Left colon (tissue), 2 donors: ENCODE measurements at places on chromosomes 7 and 10. TPM values are rescaled to one million over a fixed set of nuclear protein-coding genes. Genes with fewer than 3 reads are reported as not detected.

DNA sequence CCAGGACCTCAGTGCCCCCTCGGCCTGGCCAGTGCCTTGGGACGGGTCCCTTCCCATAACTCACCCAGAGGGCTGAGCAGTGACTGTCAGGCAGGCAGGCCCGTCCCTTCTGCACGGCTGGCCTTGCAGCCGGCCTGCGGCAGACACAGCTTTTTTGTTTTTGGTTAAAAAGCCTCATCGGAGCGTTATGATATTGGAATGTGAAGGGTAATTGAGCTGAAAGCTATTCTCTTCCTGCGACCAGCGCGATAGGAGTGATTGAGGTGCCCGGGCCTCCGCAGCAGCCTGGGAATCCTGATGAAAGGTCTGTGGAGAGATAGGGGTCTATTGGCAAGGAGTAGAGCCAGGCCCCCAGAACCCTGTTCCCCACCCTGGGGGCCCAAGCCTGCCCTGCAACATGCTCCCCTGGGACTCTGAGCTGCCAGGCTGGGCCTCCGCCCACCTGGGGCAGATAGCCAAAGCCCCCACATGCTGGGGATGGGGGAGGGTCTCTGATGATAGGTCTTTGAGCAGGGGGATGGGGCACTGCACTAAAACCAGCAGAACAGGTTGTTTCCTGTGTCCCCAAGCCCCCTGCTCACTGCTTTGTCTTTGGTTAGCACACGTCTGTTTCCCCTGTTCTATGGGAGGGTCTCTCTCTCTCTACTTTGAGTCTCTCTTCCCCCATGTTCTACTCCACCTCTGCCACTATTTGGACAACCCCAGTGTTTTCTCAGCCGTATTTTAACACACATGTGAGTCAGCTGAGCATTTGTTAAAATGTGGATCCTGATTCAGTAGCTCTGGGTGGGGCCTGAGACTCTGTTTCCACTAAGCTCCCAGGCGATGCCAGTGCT is 131.9 kb downstream of the CDH23 start:
- no peak for DNase-seq

GRCh38 chr10:71259815-71260501 is 47.6 kb downstream of the UNC5B start:
- peak; percentile 80 for DNase-seq

- DNase-seq = no peak
Observed at GRCh38 chr7:37481722-37482288, 33.1 kb upstream of the ELMO1 start.

GRCh38 chr10:69663369-69663947 is 33.4 kb downstream of the FAM241B start:
- DNase-seq = no peak

- no peak for DNase-seq
Observed at GRCh38 chr7:27999829-28000228, 180.8 kb downstream of the JAZF1 start.

DNA sequence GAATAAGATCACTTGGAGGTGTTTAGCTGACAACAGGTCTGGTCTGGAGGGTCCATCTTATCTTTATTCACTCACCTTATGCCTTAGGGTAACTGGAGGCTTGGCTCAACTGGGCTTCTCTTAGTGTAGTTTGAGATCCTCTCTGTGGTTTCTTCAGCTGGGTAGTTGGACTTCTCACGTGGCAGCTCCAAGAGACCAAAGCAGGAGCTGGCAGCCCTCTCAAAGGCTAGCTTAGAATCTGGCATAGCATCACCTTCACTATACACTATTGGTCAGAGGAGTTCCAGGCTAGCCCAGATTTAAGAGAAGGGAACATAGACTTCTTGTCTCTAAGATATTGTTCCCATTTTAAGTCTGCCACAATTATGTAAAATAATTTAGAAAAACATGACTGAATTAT is 16.4 kb downstream of the ADK start:
- no peak for DNase-seq

- DNase-seq = no peak
Observed at GRCh38 chr7:152035817-152036216, 10.3 kb downstream of the GALNT11 start.

DNA sequence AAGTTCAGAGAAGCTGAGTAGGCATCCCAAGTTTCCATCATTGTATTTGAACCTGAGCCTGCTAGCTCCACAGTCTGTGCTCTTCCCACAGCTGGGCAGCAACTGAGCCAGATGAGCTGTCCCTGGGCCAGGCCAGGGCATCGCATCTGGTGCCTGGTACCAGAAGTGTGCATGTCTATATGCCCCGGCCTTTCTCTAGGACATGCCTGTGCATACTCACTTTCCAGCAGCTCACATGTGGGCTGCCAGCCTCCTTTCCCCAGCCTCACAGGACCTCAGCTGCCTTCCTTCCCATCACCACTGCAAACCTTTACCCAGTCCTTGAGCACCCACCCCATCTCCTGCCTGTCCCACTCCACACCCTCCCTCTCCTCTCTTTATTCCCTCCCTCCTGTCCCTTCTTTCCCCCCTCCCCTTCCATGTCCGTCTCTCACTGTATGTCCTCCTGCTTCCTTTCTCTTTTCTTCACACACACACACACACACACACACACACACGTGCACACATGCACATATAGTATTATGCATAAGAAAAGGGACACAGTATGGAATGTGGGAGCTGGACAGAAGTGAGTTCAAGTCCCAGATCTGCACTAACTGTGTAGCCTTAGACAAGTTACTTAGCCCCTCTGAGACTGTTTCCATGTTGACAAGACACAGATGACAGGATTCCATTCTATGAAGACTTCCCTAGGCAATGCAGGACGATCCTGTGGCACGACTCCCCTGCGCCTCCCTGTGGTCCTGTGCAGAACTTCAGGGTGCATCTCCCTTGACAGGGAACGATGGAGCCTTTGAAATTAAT is 10.9 kb downstream of the CDHR1 start:
- DNase-seq = no peak

DNA sequence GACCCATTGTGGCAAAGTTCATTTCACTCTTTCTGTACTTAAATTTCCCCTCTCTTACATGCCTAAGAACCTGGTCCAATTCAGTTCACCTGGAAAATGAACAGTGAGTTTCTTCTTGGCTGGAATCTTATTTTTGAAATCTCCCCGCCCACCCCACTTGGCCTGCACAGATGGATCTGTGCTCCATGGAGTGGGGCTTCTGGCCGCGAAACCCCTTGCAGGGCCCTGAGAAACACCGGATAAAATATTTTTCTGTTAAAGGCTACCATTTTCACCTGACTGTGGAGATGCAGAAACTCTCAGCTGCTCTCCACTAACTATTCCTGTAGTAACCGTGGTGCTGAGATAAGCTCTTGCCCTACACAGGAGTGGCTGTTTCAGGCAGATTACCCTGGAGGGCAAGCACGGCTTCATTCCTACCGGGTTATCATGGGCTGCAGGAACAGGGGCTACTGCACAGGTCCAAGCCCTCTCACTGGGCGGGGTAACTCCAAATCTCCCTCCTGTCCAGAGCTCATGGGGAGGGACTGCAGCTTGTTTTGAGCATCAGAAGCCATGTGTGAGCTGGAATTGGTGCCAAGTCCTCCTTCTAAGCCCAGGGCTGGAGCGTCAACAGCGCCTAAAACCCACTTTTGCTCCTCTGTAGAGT is 118.9 kb downstream of the PRPF18 start:
- DNase-seq = no peak

GRCh38 chr7:104127204-104127603 is 80.6 kb downstream of the ORC5 start:
- no peak for DNase-seq

GRCh38 chr7:13262929-13263530 is 575.6 kb downstream of the ARL4A start:
- no peak for DNase-seq

DNA sequence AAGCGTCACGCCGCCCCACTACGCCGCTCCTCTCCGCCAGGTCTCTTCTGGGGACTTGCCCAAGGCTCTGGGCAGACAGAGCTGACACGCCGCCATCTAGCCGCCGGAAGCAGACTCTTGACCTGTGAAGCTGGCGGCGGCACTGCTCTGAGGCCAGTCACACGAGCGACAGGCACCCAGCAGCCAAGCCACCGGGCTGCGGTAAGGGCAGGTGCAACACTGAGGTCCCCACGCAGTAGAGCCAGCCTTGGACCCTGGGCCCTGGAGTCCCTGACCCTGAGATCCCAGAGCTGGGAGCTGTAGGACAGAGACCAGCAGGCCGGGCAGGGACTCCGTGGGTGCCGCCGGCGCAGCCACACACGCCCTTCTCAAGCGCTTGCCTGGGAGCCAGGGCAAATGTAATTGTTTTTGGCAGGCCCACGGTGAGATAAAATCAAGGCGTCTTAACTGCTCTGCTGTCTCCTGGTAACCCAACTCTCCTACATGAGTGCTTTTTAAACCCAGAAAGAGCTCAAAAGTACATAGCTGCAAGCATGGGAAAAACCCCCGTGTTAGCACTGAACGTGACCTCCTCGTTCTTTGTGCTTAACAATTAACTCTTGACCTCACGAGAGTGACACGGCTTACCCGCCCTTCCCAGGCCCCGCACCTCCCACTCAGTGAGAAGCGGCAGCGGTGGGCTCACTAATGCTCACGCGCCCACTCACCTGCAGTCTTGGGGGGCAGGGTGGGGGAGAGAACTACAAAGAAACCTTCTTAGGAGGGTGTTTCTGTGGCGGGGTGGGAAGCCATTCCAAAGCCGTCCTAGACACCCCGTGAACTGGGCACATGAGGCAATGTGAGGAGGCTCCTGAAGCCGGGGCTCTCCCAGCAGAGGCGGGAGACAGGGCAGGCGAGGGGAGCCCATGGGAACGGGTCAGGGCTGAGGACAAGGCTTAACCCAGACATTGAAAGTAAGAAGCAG is 8.5 kb downstream of the GPER1 start:
- no peak for DNase-seq

DNA sequence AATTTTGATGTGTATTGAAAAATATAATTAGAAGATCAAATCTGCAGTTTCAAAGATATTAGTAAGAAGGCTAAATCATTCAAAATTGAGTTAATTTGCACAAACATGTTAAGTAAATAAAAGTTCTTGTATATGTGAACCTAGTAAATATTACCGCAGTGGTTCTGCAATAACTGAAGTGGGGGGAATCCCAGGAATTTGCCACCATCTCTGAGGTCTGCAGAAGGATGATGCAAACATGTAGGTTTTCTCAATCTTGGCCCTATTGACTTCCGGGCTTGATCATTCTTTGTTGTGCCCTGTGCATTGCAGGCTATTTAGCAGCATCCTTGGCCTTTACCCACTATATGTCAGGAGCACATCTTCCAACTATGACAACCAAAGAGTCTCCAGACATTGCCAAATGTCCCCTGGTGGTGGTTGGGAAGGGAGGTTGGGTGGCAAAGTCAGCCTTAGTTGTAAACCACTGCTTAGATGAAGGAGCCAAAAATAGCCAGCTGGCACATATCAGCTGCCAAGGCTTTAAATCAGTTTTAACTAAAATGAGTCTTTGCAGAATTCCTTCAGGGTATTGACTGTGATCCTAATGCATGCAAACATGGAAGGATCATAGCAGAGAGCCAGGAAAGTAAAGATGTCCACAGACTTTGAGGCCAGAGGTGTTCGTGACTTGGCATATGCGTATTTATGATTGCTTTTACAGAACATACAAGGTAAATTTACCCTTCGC is 146.3 kb downstream of the TRIL start:
- no peak for DNase-seq

DNA sequence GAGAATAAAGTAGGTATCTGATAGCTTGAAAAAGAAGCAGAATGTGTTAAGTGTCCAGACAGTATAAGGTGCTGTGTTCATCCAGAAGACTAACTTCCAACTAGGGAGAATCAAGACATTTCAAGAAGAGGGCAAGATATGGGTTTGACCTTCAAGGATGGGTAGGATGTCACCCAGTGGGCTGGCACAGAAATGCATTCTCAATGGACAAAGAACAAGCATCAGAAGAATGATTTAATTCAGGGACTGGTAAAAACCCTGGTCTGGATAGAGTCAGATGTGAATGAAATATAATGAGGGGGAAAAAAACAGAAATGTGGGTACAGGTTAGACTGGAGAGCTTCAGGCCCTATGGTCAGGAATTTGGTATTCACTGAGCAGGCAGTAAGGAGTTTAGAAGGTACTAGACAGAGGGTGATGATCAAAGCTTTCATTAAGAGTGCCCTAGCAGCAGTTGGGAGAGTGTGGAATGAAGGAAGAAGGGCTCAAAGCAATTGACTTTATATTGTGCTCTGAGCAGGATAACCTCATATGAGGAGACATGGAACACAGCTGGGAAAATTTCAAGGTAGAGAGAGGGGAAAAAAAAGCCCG is 180.7 kb upstream of the ANK3 start:
- no peak for DNase-seq

- peak; percentile 85 for DNase-seq
Observed at GRCh38 chr7:117124591-117125220, 171.4 kb downstream of the ST7 start.

DNA sequence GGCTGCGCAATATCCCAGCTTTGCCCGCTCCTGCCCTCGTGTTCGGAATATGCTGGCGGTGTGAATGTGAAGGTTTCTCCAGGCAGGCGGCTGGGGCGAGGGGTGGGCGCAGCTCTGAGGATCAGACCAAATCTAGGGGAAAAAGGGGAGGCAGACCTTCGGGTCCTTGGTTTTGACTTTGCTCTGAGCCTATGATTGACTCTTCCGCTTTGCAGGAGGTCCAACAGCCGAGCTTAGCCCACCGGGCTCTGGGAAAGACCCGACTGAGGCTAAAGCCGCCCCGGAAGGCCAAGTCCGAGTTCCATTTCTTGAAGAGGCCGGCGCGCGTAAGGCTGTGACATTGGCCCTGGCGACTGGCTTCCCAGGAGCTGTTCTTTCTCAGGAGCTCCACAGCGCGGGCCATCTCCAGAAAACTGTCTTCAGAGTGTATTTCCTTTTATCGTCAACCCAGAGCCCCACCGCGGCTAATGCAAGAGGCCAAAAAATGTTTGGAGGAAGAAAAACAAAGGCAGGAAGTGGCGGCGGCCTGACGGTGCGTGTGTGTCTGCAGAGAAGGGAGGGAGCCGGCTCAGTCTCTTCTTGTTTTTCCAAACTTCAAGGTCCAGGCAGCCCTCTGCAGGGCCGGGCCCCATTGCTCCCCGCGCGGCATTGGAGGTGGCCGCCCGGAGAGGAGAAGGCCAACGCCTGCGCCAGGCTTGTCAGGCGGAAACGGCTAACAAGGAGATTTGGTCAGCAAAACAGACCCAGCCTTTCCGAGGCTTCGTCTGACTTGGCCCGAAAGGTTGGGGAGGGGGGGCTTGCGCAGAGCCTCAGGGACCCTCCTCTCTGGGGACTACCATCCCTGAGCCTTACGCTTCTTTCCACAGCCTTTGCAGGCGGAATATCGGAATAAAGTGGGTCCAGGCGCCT is 3.6 kb upstream of the HOXA11 start:
- peak; percentile 68 for DNase-seq

The CPVL gene
- total RNA-seq = 18.4 TPM

The DCLRE1A gene
- 3.7 TPM for total RNA-seq

The SPDYE9 gene
- not detected for total RNA-seq

The ZNF680 gene
- total RNA-seq = 6.8 TPM

The TET1 gene
- total RNA-seq = 1.3 TPM

The ZNF273 gene
- 3.9 TPM for total RNA-seq

The SRGN gene
- 38.0 TPM for total RNA-seq

The ASB10 gene
- total RNA-seq = not detected

The OR2A1 gene
- total RNA-seq = not detected
